ENCODE measurements at places on chromosomes 12 and 14.

DNA sequence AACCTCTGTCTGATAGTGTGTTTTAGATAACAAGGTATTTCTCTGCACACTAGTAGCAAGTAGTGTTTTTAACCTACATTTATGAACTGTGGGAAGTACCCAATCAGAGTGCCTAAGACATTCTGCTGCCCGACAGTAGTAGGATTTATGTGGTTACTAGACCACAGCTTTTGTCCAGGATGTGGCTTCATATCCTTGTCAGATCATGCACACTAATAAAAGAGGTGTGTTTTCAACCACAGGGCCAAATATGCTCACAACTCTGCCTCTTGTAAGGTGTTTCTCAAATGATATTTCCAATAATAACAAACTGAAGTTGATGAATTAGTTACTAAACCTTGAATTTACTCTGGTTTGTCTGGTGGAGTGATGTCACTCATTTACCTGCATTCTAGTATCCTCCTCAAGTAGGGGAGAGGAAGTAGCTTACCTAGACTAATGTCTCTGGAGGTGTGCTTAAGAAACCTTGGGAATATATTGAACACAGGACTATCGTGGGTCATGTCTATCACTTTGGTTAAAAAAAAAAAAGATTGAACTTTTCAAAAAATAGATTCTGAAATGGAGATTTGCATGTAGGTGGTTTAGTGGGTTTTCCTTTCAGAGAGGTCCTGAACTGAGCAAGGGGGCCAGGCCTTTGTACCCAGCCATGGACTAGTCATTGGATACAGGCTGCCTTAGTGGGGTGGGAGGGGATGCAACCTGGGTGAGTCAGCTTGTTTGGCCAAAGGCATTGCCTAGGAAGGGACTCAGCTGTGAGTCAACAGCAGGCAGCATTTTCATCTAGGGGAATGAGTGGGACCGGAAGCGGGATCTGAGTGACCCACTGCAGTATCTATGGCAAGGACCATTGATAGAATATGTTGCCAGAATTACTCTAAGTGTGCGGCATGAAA lies 14.1 kb downstream of the FBXW8 start:
- DNase-seq, result peak; percentile 44

DNA sequence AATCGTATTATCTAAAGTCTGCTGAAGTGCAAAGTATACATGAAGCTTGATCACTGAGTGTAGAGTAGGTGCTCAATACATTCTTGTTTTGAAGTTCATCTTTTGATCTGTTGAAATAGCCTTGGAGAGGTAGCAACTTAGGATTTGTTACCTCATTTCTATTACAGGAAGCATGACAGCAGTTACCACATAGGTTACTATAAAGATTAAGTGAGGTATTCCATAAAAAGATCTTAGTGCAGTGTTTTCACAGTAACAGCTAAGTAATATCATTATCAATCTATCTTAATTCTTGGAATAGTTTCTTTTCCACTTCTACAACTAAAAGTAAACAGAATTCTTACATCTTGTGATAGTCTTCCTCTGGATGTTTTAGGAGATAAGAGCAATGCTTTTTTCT lies 50.9 kb downstream of the BTBD7 start:
- DNase-seq, result no peak

DNA sequence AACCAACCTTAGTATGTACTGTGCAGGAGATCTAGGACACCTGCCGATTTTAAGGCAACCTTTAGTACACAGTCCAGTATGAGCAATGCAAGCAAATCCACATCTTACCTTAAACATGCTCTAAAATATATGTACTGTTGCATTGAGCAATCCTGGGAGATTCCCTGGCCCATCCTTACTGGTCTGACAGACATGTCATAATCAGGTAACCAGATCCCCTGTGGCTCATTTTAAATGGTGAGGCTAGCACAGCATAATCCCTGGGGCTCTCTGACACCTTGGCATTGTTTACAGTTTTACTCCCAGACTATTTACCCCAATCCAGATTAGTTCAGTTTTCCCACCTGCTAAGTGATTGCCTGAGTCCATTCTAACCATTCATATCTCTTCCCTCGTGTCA lies 15.1 kb downstream of the BMAL2 start:
- DNase-seq, result no peak

- no peak for DNase-seq
These were observed 14.9 kb upstream of the HSP90B1 start for GRCh38 chr12:103915306-103915705.

- DNase-seq, result no peak
These were observed 45.7 kb upstream of the OTX2 start for GRCh38 chr14:56855891-56856461.

- DNase-seq, result no peak
These were observed 79.5 kb downstream of the SLC25A47 start for GRCh38 chr14:100402631-100403030.

DNA sequence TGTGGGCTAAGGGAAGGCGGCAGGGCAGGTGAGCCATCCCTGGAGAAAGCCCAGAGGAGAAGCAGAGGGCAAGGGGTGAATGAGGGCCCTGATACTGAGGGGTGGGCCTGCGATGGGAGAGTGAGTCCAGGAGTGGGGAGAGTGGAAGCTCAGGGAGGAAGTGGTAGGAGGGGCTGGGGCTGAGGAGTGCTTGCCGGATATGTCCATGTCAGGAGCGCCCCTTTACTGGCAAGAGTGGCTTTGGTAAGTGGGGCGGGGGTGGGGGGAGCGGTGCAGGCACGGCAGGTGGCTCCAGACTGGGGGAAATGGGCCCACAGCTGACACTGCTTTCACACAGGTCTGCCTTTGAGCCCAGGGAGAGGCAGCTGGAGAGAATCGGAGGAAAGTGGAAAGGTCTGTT lies 86.4 kb upstream of the GPR68 start:
- DNase-seq, result no peak

DNA sequence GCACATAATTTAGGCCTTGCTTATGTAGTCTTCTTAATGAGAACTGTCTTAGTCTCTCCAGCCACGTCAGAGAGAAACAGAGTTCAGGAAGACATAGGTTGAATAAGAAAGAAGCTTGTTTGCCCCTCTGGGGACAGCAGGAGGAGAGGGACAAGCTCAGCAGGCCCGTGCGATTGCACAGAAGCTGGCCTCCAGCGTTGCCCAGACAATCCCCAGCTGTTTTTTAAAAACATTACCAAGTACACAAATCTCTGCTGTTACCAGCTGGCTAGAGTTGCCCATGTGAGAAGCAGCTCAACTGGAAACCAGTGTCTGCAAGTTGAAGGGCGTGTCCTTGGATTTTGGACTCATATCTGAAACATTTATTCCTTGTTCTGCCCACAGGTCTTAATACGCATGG lies 232.6 kb downstream of the EFCAB11 start:
- no peak for DNase-seq

Measured in activated CD4-positive, CD25-positive, alpha-beta regulatory T cell treated with anti-CD3 and anti-CD28 coated beads, Interleukin-2, amount 50 U/mL, for 16 hours (primary cell).